Stimulated activated CD8-positive, alpha-beta memory T cell treated with anti-CD3 and anti-CD28 coated beads, Interleukin-7, amount 100 ng/mL, for 1 hour (primary cell): ENCODE measurements at places on chromosomes 16 and 17.

GRCh38 chr17:14580499-14580898 lies 279.6 kb downstream of the HS3ST3B1 start:
- DNase-seq = no peak

- DNase-seq = no peak
These were observed 38.8 kb downstream of the C16orf95 start for GRCh38 chr16:87278191-87279093.

DNA sequence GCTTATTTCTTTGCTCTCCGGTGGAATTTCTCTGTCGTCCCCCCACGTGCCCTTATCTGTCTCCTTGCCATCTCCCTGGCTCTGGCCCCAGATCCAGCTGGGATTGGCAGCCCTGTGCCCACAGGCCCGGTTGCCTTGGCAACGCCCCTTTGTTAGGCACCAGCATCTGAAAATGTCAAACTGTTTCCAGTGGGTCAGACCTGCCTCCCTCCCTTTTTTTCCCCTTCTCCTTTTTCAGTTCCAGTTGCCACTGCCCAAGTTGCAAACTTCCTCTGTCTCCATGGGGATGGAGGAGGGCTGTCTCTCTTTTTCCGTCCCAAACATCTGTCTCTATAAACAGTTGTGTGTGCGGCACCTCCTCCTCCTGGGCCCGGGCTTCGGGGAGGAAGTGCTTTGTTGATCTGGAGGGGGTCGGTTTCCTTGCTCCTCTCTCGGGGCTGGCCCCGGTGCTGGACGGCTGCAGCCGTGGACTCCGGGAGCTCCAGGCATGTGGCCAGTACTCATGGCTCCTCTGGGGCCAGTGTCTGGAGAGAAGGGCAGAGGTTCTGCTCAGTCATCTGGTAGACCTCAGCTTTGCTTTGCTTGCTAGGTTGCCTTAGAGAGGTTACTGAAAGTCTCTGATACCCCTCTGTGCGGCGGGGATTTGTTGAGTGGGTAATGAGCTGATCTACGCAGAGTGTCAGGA lies 35.3 kb downstream of the SOCS3 start:
- no peak for DNase-seq

- DNase-seq = no peak
These were observed 12.5 kb upstream of the PHF12 start for GRCh38 chr17:28963841-28964240.

GRCh38 chr16:66026211-66026610 lies 340.3 kb upstream of the CDH5 start:
- no peak for DNase-seq

DNA sequence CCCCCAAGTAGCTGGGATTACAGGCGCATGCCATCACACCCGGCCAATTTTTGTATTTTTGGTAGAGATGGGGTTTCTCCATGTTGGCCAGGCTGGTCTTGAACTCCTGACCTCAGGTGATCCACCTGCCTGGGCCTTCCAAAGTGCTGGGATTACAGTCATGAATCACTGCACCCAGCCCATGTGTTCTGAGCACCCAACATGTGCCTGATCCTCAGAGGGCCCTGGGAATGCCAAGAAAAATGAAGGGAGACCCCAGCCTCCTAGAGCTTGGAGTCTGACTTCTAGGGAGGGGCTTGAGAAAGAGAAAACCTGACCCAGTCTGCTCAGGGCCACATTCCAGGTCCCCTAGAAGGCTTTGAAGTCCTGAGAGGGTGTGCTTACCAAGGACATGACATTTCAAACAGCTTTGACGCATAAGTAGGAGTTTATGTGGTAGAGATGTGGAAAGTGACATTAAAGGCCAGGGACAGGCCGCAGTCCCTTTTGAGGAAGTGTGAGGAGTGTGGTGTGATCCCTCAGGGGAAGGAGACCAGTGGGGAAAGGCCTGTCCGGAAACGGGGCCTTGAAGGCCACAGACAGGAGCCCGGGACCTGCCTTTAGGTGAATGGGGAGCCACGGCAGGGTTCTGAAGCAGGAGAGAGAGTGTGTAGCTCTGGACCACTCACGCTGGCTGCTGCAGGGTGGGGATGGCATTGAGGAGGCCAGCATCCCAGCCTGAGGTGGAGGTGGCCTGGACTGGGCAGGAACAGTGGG lies 1.1 kb upstream of the CCL22 start:
- no peak for DNase-seq

DNA sequence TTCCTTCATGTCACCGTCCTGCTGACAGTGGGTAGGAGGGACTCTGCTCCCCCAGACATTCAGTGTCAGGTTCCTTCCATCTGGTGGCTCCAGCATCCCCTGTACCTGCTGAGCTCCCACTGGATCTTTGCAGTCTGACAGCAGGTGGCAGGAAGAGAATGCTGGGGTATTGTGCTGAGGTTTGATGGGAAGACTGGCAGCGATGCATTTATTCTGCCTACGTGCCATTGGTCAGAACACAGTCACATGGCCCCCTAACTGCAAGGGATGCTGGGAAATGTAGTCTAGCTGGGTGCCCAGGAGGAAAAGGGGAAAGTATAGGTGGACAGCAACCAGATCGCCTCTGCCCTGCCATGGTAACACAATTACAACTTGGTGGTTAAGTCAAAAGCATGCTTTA lies 44.4 kb downstream of the IRX3 start:
- no peak for DNase-seq

DNA sequence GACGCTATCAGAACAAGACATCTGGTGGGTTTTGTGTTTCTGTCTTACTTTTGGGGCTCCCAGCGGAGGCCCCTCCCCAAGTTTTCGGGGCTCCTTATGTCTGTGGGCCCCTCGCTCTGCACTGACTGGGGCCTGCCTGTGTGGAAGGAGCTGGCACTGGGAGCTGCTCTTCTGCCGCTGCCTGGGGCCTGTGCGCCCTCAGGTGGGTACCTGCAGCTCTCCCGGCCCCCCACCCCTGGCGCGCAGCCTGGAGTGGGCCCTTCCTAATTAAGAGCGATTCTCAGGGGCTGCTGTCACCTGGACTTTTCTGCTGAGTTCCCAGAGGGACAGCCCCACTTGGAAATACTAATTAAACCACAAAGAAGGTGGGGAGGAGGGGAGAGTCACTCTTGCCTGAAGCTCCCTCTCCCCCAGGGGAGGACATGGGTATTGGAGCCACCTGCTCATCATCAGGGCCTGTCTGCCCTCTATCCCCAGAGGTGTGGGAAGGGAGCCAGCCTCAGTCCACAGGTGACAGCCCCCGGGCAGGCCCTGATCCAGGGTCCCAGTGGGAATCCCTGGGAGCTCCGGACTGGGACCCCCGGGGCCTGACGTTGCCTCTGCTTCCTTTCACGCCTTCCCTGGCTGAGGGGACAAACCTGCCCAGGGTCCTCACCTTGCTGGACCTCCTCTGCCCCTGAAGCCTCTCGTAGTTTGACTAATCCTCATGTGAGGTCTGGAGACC lies 36.5 kb downstream of the GSE1 start:
- DNase-seq = no peak

DNA sequence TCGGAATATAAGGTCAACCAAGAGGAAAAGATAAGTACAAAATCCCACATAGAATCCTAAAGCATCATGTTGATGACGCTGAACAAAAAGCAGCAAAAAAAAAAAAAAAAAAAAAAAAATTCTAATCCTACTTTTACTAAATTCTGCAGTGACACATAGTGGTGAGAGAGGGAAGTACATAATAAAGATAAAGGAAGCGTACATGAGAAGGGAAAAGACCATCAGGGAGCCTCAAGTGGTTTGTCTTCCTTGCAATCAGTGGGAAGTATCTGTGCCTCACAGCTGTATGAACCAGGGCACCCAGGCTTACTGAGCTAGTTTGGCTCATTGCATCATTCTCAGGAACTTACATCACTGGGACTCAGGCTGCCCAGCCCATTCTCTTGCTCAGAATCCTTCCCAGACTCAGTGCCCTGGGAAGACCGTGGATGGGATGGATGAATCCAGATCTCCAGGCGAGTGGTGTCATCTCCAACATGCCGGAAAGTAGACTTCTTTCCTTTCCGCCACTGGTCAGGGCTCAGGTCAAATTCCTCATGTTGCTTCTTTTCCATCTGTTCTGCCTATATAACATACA lies 21.2 kb downstream of the SMG6 start:
- DNase-seq = no peak

- no peak for DNase-seq
These were observed 25.1 kb downstream of the AKAP1 start for GRCh38 chr17:57110152-57110542.
